ENCODE measurements at places on chromosomes 12 and 14. TPM values are rescaled to one million over a fixed set of nuclear protein-coding genes. Genes with fewer than 3 reads are reported as not detected.

Gene RTL1
- total RNA-seq, result not detected

GRCh38 chr14:44795725-44796124, 166.0 kb downstream of the KLHL28 start:
- DNase-seq, result no peak

Gene MAP1LC3B2
- total RNA-seq, result 2.1 TPM

Gene GPR84
- total RNA-seq, result not detected

Gene PTPN21
- total RNA-seq, result 58.4 TPM

DNA sequence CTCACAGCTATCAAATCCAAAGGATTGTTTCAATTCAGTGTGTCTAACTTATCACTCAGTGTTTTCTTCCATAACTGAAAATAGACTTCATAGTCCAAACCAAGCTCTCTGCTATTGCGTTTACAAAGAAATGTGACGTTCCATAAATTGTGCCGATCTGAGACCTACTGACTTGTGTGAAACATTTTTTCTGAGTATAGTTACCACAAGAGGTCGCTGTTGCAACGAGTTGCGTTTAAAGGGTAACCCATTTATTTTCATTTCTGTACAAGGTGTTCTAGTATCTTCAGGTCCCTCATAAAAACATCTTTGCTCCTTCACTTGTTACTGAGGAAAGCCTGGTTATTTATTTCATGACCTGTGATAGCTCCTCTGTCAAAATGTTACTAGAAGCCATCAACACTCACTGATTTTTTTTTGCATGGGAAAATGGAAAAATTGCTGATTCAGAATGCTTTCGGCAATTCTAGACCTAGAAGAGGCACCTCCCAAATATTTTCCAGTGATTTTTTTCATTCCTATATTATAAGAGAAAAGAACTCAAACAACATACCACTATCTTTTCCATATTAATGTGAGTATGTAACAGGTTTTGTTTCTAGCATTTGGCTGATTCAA, 60.9 kb upstream of the OR4E1 start:
- DNase-seq, result no peak

- DNase-seq, result peak; percentile 76
These were observed 305.6 kb downstream of the RAD51B start for GRCh38 chr14:68124979-68125731.

DNA sequence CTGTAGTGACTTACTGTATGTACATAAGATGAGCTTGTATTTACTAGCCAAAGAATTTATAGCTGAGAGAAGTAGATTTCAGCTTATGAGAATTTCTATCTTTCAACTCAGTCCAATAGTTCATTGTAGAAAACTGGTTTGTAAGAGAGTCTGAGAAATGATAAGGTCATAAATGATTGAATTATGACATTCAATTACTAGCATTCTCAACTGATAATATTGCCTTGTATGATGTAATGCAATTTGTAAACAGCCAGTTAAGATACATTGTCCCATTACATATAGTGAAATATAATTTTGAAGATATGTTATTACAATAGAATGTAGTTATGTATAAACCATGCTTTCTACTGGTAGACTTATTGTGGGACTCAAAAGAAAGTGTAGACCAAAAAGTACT, 42.5 kb upstream of the STRAP start:
- no peak for DNase-seq

DNA sequence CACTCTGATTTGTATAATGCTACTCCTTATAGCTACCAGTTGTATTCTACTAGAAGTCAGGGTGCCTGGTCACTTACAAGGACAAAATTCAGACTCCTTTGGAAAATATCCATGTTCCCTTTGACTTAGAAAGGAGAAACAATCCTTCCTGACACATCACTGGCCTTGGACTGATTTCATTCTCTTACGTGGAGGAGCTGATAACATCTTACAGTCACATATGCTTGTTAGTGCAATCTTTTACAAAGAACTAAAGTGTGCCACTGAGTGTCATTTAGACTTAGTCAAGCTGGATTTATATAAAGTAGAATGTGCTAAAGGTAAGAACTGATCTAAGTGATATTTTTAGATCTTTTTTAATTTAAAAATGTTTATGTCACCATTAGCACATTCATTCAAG, 131.0 kb upstream of the TMTC2 start:
- no peak for DNase-seq

Gene SALL2
- 2.2 TPM for total RNA-seq

GRCh38 chr12:48069241-48069640, 36.6 kb downstream of the SENP1 start:
- no peak for DNase-seq

- DNase-seq, result peak; percentile 92
These were observed 8.4 kb upstream of the INF2 start for GRCh38 chr14:104680806-104681688.

- DNase-seq, result no peak
These were observed 28.5 kb upstream of the ANO2 start for GRCh38 chr12:5973461-5974115.

DNA sequence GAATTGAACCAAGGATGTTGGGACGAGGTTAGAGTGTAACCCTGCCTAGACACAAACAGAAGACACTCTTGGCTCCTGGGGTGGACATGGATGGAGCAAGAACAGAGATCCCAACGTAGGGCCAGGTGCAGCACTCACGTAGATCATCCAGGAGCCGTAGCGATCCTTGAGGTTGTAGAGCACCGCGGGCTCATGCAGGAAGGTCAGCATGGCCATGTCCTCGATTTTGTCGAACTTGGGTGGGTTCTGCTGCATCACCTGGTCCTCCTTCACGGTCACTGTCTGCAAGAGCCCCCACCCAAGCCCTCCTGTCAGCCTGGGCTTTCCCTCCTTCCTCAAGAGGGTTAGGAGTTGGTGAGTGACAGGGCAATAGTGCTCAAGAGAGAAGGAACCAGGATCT, 2.5 kb downstream of the MYH7 start:
- DNase-seq, result no peak

DNA sequence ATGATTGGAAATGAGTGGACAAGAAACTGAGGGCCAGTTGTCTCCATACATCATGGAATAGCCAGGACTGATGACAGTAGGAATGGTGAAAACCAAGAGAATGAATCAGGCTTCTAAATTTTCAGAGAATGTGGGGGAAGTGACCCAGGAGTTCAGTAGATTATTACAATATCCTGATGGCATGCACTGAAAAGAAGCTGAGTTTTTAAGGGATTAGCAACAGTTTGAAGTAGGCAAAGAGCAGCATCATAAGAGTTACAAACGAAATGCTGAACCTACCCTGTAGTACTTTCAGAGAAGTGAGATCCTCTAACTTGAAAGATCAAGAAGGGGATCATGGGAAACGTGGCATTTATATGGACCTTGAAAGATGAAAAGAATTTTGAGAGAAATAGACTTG, 13.2 kb downstream of the SLC2A14 start:
- DNase-seq, result no peak

GRCh38 chr14:50733494-50733893, 65.4 kb upstream of the SAV1 start:
- DNase-seq, result no peak

Gene METTL17
- total RNA-seq, result 73.3 TPM

Gene PRB3
- total RNA-seq, result not detected

DNA sequence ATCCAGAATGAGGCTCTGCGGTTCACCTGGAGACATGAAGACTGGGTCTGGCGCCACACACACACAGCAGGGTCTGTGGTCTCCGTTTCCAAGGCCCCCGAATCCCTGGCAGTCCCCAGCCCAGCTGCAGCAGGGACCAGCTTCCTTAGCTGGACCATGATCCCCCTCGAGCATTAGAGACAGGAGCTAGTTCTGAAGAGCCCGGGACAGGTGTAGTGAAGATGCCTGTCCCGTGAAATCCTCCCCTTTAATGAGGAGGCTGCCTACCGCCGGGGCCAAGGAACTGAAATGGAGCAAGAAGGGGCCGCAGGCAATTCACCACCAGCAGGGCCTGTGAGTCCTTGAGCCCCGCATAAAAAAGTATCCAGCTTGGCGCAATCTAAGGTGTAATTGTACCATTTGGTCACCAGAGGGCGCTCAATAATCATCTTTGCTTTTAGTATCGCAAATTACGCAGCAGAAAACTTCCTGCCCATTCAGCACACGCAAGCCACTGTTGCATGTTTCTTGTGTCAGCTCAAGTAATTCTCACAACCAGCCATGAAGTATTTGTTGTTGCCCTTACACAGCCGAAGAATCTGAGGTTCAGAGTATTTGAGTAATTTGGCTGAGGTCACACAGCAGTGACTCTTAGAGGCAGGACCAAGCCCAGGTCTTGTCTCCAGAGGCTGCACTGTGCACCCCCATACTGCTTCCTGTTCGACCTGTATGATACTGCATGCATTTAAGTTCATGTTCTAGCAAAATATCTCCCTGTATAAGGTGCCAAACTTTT, 54.3 kb upstream of the PPP2R5C start:
- DNase-seq, result peak; percentile 86

- no peak for DNase-seq
These were observed 3.7 kb downstream of the SLC25A21 start for GRCh38 chr14:37168721-37169120.

- peak; percentile 71 for DNase-seq
These were observed 21.2 kb upstream of the RDH16 start for GRCh38 chr12:56978397-56979138.

GRCh38 chr12:121708313-121709063, 4.1 kb upstream of the TMEM120B start:
- DNase-seq, result no peak

- no peak for DNase-seq
These were observed 126.5 kb downstream of the C12orf75 start for GRCh38 chr12:105457026-105457425.

DNA sequence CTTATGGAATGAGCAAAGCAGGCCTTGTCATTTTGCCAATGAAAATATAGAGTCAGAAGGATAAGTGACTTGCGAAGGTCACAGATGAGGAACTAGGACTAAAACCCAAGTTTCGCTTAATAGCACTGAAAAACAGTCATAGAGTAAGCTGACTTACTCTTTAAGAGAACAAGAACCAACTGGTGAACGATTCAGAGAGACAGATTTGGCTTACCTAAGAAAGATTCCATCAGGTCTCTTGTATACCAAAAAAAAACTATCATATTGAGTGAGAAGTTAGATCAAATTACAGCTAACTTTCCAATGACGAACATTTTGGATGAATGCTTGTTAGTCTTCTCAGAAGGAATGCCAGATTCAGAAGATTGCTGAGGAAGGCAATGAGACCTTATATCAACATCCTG, 74.2 kb downstream of the ZFC3H1 start:
- DNase-seq, result no peak

GRCh38 chr12:8455271-8455670, 491 bp upstream of the CLEC6A start:
- DNase-seq, result no peak

GRCh38 chr12:58915037-58915436, 5.3 kb downstream of the LRIG3 start:
- DNase-seq, result no peak

DNA sequence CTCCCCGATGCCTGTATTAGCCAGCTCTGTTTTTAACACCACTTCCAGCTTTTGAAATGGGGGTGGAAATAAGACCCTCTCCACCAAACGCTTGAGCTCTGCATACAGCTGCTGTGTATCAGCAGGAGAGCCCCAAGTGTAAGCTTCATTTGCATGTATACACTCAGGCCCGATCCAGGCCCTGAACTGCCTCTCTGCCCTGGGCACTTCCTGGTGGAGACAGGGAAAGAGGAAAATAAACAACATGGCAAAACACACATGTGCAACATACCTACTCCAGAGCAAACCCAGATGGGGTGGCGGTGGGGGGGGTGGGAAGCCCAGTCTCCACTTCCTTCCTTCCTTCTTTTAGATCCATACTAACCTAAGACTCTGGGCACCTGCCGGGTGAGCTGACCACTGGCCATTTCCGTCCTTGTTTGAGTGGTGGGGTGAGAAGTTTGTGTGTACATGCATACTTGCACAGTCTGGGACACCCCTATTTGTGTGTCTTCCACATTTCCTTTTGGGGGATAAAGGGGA, 55.3 kb downstream of the RBM19 start:
- no peak for DNase-seq

DNA sequence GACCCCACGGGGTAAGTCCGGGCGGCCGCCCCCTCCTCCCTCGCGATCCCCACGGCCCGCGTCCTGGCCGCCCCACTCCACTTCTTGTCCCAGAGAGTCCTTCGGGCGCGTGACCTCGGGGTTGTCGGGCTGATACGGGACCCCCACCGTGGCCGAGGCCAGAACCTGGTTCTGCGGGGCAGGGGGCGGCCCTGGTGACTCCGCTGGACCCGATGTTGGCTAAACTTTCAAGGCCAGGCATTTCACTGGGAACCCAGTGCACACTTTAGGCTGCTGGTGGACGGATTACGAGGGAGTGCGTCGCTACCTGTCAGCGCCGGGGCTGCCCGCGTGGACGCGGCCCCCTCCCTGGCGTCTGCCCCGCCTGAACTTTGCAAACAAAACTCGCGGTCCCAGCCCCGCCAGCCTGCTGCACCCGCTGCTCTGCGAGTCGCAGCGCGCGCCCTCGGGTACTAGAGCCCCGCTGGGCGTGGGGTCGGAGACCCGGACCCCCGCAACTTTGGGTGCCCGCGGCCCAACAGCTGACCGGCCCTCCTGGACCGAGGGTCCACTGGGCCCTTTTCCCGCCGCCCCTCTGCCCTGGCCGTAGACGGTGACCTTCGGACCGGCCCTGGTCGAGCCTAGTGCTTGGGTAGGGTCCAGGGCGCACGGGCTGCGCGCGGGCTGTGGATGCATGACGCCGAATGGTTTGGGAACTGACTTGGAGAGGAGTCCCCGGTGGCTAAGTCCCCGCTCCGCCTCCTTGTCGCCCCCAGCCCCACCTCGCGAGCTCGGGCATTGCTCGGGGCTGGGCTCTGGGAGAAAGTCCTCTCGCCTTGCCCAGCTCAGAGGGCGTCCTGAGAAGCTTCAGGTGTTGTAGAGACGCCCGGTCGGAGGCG, 624 bp downstream of the RIN3 start:
- no peak for DNase-seq

Gene ITGA7
- 11.0 TPM for total RNA-seq

Gene COCH
- 5.3 TPM for total RNA-seq

GRCh38 chr12:130124106-130124505, 38.2 kb upstream of the FZD10 start:
- no peak for DNase-seq

Gene RNASE7
- total RNA-seq, result 58.3 TPM

GRCh38 chr12:95218150-95219133, 835 bp downstream of the VEZT start:
- DNase-seq, result no peak

GRCh38 chr12:69676257-69677012, 22.7 kb downstream of the BEST3 start:
- no peak for DNase-seq

Gene PMCH
- total RNA-seq, result not detected

Gene MNAT1
- 24.5 TPM for total RNA-seq

Gene CDCA3
- total RNA-seq, result 7.1 TPM

Gene AQP6
- not detected for total RNA-seq

DNA sequence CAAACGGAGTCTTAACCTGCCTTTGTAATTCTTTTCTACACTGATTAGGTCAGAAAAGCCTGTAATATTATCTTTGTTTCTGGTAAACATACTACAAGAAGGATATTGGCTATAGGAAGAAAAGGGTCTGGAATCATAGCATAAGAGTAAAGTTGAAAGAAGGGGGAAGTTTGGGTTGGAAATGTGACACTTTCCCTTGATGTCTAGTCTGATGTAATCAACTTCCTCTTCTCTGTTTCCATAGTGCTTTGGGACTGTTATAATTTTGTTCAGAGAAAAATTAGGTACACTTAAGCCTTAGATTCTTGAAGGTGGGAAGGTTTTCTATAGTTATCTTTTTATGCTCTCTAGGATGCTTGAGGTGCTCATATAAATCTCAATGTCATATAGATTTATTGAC, 322.2 kb downstream of the AEBP2 start:
- no peak for DNase-seq

Gene TDP1
- 12.4 TPM for total RNA-seq

Gene LRTM2
- total RNA-seq, result not detected

- no peak for DNase-seq
These were observed 18.5 kb upstream of the FKBP4 start for GRCh38 chr12:2776129-2776806.
